ENCODE measurements at places on chromosomes 5 and 9.

GRCh38 chr9:115367780-115368525 is 250.0 kb upstream of the TNC start:
- no peak for DNase-seq

GRCh38 chr5:143601357-143601756 is 197.9 kb upstream of the NR3C1 start:
- DNase-seq = no peak

DNA sequence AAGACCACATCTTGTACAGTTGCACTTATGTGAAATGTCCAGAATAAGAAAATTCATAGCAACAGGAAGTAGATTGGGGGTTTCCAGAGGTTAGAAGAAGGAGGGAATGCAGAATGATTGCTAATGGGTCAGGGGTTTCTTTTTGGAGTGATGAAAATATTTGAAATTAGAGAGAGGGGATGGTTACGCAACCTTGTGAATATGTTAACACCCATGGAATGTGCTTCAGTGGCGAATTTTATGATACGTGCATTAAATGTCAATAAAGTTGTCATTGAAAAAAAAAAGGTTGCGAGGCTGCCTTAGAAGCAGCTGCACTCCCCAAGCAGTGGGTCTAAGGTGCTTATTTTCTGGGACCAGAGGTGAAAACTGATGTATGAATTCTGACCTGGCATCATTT is 64.4 kb upstream of the SUB1 start:
- DNase-seq = no peak

GRCh38 chr9:123401879-123402513 is 46.0 kb downstream of the CRB2 start:
- no peak for DNase-seq

DNA sequence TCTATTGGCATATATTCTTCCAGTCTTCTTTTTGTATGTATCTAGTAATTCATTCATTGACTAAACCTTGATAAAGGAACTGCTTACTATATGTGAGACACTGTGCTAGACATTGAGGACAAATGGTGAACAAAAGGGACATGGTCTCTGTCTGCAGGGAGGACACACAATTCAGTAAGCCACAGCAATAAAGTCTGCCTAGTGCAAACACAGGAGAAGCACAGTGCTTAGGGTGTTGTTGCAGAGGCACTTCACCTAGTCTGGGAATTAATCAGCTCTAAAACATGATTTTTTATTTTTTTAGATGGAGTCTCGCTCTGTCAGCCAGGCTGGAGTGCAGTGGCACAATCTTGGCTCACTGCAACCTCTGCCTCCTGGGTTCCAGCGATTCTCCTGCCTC is 6.4 kb upstream of the CCL28 start:
- DNase-seq = no peak

DNA sequence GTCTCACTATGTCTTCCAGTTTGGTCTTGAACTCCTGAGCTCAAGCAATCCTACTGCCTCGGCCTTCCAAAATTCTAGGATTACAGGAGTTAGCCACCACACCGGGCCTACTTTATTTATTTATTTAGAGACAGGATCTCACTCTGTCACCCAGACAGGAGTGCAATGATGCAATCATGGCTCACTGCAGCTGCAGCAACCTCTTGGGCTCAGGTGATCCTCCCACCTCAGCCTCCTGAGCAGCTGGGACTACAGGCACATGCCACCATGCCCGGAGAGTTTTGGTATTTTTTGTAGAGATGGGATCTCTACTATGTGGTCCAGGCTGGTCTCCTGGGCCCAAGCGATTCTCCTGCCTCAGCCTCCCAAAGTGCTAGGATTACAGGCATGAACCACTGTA is 32.8 kb downstream of the PHAX start:
- no peak for DNase-seq

GRCh38 chr5:125245216-125245615 is 498.8 kb upstream of the ZNF608 start:
- no peak for DNase-seq

DNA sequence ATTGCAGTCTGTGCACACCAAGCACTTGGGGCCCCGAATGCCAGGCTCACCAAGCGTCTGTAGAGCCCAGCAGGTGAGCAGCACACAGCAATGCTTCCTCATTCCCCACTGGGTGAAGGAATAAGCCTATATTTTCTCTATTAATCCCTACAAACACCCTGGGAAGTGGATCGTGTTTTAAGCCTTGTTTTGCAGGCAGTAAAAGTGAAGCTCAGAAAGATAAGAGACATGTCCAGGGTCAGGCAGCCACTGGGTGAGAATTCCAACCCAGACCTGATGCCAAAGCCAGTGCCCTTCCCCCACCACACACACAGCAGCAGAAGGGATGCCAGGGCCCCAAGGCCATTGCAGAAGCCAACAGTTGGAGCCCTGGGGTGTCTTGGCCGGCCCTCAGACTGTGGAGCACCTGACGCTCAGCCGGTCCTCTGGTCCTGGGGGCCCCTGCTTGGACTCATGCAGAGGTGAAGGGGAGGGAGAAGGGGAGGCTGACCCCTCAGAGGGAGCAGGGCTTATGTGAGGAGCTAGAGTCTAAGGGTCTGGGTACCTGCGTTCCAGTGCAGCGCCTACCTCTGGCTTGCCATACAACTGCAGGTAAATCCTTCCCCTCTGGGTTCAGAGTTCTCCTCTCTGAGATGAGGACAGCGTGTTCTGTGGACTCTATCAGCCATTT is 26.3 kb upstream of the SYNPO start:
- DNase-seq = no peak

DNA sequence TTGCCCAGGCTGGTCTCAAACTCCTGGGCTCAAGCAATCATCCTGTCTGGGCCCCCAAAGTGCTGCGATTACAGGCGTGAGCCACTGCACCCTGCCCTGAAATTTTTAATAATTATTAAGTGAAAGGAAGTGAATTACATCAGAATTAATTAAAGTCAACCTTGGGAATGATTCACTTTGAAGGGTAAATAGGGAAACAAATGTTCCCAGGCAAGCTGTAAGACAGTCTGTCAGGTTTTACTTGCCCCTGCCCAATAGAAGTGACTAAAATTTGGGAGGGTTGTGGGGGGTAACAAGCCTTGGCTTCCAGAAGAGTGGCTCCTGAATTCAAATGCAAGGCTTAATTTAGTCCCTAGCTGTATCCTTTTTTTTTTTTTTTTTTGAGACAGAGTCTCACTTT is 1.3 kb upstream of the LIX1 start:
- no peak for DNase-seq

- DNase-seq = no peak
Measured at GRCh38 chr5:149424371-149425315, 45.6 kb upstream of the IL17B start.

- no peak for DNase-seq
Measured at GRCh38 chr5:170270293-170271069, 27.1 kb downstream of the LCP2 start.

DNA sequence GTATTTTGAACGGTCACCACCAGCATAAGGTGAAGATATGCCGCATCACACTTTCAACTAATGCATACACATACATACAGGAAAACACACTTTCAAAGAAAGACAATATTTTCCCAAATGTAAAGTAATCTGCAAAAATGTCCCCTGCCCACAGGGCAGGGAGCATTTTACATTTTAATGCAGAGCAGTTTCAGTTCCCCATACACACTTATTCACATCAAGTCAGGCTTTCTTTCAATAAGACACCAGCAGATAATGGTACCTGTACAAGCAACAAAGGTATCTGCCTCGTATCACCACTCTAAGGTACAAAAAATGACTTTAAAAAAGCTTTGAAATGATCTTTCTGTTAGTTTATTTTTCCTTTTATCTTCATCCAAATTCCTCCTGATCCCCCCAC is 247.1 kb upstream of the CCNG1 start:
- no peak for DNase-seq

DNA sequence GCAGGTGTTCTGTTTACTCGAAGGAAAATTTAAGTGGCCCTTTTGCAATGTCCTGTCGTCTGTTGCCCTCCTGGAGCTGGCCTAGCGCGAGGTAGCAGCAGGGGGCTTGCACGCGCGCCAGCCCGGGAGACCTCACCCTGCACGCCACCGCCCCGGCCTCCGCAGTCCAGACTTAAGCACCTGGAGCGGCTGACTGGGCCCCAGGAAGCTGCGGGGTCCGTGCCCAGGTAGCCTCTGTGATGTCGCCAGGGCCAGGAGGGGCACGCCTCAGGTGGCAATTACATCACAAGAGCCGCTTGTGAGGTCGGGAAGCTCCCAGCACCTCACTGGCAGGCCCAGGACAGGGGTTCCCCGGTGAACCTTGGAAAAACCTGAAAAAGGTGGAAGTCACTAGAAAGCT is at the start of gene SAXO1:
SAXO1 (minus strand) TSS at position 195 of the 400 bp plus-strand sequence. CDS start 301 bp downstream, outside the sequence.
- DNase-seq = no peak

DNA sequence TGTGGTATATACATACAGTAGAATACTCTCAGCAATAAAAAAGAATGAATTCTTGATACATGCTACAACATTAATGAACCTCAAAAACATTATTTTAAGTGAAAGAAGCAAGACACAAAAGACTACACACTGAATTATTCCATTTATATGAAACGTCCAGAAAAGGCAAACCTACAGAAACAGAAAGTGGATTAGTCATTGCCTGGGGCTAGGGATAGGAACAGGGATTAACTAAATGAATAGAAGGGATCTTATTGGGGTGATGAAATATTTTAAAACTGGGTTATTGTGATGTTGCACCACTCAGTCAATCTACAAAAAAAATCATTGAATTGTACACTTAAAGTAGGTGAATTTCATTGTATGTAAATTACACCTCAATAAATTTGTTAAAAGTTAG is 326.7 kb downstream of the PIK3R1 start:
- no peak for DNase-seq

GRCh38 chr5:53321073-53321472 is 159.4 kb upstream of the FST start:
- no peak for DNase-seq

DNA sequence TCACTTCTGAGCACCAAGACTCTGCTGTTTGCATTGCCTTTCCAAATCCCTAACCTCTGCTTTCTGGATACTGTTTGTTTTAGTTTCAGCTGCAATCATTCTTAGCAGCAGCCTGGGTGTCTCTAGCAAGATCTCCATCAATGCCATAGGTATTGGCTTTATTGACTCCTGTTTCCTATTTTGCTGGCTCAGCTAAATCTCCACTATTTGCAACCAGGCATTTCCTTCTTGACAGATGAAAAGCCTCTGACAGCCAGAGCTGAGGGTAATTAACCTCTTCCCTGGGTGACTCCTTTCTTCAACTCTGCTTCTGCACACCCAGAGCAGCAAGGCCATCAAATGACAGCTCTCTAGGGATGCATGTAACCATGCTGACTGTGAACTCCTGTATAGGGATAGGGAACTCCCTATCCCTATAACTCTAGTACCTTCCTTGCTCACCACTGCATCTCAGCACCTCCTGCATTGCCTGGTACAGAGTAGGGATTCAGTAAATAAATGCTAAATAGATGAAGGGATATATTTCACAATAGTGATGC is 293.5 kb downstream of the TRIM32 start:
- DNase-seq = no peak

- no peak for DNase-seq
Measured at GRCh38 chr5:160054831-160055230, 45.9 kb downstream of the TTC1 start.

- DNase-seq = no peak
Measured at GRCh38 chr5:120848883-120849282, 384.8 kb downstream of the PRR16 start.

DNA sequence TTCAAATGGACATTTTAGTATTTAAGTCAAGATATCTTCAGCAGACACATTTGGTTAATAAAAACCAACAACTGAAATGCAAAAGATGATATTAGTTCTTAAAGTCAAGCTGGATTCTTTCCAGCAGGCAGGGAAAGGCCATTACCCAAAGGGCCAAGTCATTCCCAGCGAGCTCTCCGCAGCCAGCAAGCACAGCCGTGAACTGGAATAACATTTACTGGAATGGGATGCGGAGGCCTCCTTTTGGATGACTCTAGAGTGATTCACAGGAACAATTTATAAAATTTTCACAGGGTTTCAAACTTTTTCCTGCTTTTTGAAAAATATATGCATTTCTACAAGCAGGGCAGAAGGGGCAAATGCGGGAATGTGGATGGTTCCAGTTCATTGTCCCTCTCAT is 76.6 kb upstream of the DAB2 start:
- no peak for DNase-seq

DNA sequence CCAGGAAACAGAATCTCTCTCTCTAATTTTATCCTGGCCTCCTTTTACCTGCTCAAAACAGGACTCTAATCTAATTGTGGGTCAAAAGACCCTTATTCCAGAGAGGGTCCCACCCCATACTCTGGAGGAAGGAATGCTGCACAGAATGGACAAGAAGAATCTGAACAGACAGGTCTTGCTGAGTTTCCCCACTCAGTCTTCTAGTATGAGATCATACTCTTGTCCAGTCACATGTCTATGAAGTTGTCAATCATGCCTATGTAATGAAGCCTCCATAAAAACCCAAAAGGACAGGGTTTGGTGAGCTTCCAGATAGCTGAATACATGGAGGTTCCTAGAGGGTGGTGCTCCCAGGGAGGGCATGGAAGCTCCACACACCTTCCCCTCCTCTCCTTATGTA is 123.9 kb upstream of the FER start:
- no peak for DNase-seq

DNA sequence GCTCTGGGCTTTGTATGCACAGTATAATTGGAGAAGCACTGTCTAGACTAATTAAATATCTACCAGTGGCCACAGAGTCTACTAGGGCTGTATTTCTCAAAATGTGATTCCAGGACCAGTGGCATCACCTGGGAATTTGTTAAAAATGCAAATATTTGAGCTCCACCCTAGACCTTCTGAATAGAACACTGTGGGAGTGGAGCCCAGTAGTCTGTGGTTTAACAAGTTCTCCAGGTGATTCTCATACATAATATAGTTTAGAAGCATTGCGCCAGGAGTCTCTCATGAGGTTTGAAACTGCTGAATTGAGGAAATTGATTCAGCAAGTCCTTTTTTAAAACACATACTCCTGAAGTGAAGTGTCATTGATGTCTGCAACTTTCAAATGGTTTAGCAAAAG is 74.7 kb downstream of the FCHO2 start:
- DNase-seq = no peak

DNA sequence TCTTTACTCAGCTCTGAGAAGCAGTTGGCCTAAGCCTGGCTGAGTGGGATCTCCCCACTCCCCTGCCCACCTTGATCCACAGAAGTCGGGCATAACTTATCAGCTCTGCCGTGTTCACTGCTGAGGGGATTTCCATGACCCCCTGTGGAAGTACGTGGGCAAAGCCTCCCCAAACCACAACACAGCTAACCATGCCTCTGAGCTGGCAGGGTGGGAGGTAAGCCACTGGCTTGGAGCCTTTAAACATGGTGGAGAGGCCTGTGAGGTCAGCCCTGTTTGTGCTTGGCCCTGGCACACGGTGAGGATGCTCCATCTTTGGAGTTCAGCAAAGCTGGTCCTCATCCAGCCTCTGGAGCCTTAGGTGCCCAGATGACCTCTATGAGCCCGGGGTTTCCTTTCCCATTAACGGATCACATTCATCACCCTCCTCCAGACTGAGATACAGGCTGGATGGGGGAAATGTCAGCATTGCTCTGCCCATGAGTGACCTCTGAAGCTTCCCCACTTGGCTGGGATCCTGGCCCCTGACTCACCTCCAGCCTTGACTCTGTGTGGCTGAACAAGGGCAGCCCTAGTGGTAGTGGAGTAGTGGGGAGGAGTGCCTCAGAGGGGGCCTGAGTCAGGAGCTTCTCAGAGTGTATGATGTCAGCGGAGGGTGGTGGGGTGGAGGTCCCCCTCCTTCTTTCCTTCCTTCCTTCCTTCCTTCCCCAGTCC is 6.2 kb downstream of the PDLIM4 start:
- DNase-seq = no peak

All from cortex of kidney (tissue), 1 donor.